ENCODE measurements at places on chromosomes 11 and 22.

- DNase-seq = no peak
Observed at GRCh38 chr22:32794449-32795213, 6.9 kb upstream of the TIMP3 start.

DNA sequence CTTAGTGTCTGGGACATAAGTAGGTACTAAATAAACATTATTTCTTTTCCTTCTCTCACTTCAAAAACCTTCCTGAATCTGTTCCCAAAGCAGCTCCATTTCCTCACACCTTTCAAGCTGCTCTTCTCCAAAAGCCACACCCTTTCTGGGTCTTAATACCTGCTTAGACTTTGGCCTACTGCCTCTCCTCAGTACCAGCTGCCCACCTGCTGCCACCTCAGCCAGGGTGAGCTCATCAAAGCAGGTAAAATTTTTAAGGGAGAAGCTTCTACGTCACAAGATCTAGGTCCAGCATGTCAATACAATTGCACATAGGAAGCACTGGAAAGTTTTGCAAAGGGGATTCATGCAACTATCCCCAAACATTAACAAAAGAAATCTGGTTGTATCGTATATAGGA is 108.4 kb downstream of the RPL27A start:
- DNase-seq = no peak

DNA sequence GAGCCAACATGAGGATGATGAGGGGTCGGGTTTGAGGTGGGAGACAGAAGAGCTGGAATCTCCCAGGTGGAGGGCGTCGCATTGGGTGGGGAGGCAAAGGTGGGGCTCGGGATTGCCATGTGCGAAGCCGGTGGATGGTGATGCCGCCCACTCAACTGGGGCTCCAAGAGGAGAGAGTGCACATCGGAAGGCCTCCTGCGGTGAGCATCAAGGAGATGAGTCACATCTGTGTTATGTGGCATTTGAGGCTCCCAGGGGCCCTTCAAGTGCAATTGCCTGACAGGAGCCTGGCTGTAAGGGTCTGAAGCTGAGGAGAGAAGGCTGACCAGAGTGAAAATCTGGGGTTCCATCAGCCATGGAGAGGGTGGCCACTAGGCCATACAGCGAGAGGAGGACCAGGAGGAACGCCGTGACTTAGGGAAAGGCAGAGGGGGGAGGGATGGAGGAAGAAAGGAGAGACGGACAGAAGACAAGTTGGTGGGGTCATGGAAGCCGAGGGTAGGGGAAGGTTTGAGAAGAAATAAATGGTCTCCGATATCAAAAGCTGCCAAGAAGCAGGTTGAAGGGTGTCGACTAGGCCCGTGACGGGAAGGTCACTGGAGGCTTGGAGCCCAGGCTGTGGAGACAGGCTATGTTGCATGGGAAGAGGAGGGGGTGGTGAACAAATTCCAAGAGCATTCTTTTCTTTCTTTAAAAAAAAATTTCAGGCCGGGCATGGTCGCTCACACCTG is 21.3 kb downstream of the RASD2 start:
- DNase-seq = no peak

GRCh38 chr11:197741-198235 is 4.9 kb downstream of the SCGB1C1 start:
- no peak for DNase-seq

DNA sequence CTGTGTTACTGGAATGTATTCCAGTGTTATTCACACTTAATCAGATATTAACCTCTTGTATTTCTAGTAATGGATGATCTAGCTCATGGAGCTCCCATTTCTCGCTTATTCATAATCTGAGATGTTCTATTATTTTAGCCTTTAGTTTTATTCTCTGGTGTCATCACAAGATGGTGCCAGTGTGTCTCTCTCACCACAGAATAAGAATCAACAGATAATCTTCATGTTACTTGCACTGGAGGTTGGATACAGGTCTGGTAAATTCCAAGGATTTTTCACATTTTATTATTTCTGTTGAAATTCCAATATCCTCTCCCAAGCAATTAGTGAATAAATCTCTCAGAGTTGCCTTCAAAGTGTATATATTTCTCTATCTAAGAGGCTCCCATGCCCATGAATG is 74.6 kb downstream of the CASP12 start:
- DNase-seq = no peak

- no peak for DNase-seq
Observed at GRCh38 chr11:75246006-75246670, 5.6 kb downstream of the TPBGL start.

- DNase-seq = no peak
Observed at GRCh38 chr22:36253523-36254490, 874 bp downstream of the APOL1 start.

- no peak for DNase-seq
Observed at GRCh38 chr22:22058633-22059290, 76.2 kb upstream of the TOP3B start.

GRCh38 chr22:43928468-43928867 is 4.9 kb downstream of the PNPLA3 start:
- DNase-seq = no peak

DNA sequence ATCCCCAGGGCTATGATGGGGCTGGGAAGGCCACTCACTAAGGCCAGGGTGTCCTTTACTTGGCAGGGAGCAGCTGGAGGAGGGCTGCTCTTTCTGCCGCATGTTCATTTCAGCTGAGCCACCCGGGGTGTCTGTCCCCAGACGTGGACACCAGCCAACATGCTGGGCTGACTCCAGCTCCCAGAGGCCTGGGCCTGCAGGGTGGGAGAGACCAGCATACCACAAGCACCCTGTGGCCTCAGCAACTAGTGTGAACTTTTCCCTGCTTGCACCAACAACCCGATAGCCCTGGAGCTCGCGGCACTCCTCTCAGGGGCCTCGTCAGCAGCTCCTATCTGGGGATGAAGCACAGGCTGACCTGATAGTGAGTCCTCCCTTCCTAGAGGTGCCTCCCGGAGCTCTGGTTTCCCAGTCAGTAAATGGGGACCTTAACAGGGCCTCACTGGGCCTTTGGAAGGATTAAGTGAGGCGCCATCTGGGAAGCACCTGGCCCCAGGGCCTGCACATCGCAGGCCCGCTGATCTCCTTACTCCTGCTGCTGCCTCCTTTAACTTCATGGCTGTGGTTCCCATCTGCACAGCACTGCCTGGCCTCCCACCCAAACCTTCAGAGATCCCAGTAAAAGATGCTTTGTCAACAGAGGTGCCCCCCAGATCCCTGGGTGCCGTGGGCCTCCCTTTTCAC is 83.4 kb downstream of the GALNT18 start:
- no peak for DNase-seq

GRCh38 chr11:134461621-134462020 is 49.6 kb upstream of the B3GAT1 start:
- no peak for DNase-seq

DNA sequence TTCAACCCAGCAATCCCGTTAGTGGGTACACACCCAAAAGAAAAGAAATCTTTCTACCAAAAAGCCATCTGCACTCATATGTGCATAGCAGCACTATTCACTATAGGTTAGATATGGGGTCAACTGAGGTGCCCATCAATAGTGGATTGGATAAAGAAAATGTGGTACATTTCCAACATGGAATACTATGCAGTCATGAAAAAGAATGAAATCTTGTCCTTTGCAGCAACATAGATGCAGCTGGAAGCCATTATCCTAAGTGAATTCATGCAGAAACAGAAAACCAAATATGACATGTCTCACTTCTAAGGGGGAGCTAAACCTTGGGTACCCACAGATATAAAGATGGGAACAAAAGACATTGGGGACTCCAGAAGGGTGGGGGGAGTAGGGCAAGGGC is 1.9 kb upstream of the ARHGAP8 start:
- no peak for DNase-seq

DNA sequence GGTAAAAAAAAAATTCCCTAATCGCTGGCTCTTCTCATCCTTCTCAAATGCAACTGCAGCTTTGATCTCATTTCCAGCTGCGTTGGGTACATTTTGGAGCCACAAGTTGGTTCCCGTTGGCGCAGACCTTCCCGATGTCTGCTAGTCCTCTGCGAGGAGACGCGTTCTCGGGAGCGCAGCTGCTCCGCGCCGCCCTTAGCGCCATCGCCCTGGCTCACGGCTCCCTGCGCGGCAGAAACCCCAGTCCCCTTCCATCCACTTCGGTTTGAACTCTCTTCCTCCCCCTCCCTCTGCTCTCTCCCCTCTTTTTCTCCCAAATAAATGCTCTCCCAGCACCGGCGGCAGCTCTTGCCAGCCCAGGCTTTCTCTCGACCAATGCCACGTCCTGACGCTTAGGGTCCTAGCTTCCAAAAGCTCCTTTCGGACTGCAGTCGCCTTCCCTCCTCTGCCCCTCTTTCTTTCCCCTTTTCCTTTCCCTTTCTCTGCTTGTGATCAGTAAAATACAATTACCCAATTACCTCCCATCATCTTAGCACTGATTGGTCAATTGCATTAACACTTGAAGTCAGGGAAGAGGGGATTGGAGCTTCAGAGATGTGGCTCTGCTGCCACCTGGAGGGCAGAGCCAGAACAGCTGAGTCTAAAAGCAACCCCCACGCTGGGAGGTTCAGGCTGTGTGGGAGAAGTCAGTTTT is 1165.7 kb downstream of the LRRC4C start:
- DNase-seq = peak; percentile 50

DNA sequence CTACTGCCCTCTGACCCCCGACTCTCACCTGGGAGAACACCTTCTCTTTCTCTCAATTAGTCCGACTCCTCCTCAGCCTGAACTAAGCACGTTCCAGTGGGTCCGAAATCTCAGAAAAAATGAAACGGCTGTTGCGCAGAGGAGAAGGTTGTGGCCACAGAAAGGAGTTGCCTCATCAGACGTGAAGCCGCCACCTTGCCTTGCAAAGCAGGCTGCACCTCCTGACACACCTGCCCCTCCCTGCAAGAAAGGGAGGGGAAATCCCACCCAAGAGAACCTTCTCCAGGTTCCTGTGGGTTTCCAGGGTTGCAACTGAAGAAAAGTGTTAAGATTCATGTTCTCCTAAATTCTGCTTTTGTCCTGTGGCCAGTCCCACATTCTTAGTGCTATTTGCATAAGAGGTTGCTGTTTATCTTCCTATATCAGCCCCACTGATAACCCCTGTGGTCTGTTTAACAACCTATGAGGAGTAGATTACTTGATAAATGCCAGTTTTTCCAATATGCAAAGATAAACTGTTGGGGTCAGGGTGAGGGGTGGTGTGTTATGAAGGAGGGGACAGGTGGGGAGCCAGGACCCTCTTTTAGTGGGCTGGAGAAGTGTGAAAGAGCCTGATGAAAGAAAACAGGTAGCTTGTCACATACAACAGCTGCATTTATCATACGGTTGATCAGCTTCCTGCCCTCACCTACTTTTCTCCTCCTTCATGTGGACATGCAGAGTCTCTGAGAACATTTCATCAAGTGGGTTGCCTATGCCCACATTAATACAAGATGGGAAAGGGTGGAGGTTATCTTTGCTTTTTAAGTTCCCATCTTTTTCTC is 18.2 kb downstream of the ZBTB16 start:
- DNase-seq = peak; percentile 64

- DNase-seq = no peak
Observed at GRCh38 chr11:92804388-92804966, 165.0 kb upstream of the MTNR1B start.

DNA sequence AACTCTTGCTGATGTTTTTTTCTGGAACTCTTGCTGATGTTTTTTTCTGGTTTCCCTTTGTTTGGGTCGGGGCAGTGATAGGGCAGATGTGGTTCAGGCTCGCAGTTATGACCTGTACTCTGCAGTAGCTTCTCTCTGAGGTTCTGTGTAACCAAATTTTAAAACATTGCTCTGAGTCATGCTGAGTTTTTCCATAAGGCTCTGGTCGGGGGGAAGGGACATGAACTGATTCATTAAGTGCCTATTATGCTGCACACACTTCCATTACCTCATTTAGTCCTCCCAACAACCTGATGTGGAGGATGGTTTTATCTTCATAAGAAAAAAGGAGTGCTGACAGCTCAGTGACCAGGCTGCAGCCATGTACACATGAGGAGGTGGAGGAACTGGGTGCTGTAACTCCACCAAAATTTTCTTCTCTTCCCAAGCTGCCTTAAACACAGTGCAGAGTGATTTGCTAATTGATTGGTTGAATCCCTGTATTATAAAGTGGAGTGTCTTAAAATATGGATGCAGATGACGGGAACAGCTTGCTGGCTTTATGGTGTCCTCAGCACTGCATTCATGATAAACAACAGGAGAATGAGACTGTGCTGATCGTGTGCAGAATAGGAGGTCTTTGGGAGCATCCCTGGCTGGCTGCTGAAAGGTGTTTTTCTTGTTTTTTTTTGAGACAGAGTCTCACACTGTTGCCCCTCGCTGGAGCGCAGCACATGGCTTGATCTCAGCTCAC is 19.1 kb downstream of the TNRC6B start:
- DNase-seq = no peak

DNA sequence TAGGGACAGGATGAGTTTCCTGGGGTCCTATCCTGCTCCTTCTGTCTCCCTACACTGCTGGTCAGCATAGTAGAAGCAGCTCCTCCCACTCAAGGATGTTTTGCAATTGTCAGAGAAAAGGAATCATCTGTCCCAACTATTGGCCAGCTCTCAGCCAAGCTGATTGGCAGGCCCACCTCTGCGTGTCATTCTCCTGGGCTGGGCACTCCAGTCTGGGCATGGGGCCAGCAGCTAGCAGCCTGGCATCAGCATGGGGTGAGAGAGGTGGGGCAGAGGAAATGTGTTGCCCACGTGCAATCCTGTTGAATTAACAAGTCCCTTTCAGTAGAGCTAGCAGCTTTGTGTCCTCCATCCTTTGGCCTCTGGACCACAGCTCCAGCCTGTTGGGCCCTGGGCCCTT is 14.1 kb downstream of the ANKK1 start:
- DNase-seq = peak; percentile 86

DNA sequence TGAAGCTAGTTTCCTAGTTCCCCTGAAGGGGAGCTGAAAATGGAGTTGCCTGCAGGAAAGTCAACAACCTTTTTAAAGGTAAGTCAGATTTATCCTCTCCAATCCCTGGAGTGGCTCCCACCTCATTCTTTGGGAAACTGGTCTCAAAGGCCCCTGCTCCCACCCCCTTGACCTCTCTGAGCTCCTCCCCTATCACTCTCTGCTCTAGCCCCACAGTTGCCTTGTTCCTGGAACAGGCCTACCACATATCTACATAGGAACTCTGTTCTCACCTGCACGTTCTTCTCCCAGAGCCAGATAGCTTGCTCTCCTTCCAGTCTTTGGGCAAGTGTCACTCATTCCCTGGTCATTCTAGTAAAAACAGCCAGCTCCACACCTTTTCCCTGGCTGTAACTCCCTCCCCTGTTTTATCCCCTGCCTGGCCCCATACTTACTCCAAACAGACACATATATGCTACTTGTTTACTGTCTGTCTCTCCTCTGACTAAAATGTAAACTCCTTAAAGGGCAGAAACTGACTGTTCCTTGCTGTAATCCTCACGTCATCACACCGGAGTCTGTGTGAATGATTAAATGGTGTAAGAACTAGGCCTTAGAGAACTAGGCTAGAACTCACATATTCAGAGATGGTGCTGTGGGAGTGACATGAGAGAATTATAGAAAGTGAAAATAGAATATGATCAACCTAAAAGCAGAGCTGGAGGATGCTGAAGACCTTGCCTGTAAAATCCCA is 53.3 kb downstream of the TCF20 start:
- DNase-seq = no peak

Measured in NCI-H2029 treated with DMSO at 0.1 percent for 48 hours (cell line).